Hepatic stellate cell (primary cell): ENCODE measurements at places on chromosomes 7 and 10.

DNA sequence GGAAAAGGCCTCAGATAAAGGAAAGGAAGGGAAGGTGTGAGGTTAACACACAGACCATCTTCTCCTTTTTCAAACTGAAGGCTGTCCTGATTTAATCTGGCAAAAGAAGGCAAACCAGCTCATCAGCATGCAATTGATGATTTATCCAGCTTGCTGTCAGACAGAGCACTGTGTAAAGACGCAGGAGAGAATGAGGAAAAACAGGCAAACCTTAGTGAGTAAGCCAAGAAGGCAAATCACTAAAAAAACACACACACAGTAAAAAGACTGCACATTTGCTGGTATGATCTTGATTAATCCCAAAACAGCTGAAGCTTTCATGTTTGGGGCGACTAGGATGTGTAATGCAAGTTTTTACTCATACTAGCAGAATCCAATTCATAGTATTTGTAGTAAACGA is 65.8 kb upstream of the SKAP2 start:
- DNase-seq = no peak

DNA sequence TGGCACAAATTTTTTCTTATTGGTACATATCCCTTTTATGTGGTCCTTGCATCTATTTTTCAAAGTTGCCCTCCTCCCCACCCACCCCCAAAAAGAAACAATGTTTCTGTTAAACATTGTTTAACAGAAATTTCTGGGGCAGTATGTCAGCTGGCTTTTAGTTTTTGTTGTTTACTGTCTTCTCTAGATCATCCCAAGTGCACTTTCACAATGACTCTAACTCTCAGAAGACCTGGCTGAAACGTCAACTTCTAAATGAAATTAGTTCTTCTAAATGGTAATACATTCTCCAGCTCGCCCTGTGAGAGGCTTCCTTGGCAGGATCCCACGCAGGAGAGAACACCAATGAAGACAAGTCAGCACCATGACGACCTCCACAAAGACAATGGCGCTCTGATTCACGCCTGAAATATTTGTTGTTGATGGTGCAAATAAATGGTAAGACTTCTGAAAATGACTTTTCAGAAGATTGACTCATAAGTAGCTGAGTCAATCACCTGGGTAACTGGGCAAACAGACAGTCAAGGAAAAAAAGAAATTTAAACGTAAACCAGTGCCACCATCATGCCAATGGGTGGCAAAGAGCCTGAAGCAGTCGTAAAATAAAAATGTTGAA is 293.7 kb downstream of the FZD1 start:
- no peak for DNase-seq

- DNase-seq = no peak
Measured at GRCh38 chr7:122893486-122893885, 7.2 kb upstream of the CADPS2 start.

- DNase-seq = peak; percentile 26
Measured at GRCh38 chr7:131108212-131108940, 219.3 kb upstream of the MKLN1 start.

DNA sequence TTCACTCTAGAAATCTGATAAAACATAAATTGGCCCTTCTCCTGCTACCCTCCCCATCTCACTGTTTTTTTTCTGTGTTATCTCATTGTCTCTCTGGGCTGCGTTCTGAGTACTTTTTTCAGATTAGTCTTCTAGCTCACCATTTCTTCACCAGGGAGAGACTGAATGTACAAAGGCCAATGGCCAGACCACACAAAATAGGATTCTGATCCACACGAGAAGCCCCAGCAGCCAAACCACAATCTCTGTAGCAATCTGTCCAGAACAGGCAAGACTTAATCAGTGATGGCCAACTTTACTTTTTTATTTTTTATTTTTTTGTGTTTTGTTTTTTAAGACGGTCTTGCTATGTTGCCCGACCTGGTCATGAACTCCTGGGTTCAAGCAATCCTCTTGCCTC is 55.9 kb upstream of the PAPSS2 start:
- DNase-seq = no peak

- no peak for DNase-seq
Measured at GRCh38 chr7:12712236-12712635, 24.8 kb downstream of the ARL4A start.

- DNase-seq = peak; percentile 84
Measured at GRCh38 chr7:73606801-73607691, 17.3 kb downstream of the MLXIPL start.

- DNase-seq = no peak
Measured at GRCh38 chr7:155278921-155279320, 18.8 kb upstream of the INSIG1 start.

DNA sequence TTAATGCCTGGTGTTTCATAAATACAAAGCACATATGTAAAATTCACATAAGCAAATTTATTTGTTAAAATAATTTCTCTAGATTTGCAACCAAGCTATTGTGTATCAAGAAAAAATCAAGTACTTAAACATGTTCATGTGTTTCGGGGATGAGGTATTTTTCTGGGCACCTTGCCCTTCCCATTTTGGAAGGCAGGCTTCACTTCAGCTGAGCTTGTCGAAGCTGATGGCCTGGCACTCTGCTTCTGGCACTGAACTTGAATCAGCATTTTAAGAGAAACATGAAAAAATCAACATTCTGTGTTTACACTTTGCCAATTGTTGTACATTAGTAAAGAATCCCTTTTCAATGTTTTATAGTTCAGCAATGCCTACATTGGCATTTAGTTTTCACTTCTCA is 179.1 kb upstream of the STEAP4 start:
- no peak for DNase-seq

DNA sequence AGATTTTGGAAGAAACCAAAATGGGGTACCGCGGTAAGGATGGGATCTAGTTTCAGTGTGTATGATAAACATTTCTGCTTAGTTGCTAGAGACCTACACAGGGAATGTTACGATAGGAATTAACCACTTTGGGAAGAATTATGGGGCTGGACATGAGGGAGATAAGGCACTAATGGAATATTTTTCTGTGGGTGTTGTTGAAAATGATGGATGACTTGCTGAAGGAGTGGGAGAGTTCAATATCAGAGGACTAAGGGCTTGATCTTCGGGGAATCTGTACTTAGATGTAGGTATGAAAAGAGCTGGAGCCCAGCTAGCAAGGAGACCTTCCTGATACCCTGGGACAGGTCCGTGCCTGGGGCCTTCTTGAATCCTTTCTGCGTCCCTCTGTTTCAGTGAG is 303.7 kb downstream of the EXOC4 start:
- DNase-seq = no peak

- no peak for DNase-seq
Measured at GRCh38 chr7:10401793-10402192, 571.9 kb upstream of the PHF14 start.
